ENCODE measurements at places on chromosomes 3 and 15. TPM values are rescaled to one million over a fixed set of nuclear protein-coding genes. Genes with fewer than 3 reads are reported as not detected.

FBXW12 gene
- not detected for total RNA-seq

DPPA4 gene
- not detected for total RNA-seq

GREM1 gene
- 0.44 TPM for total RNA-seq

DPPA2 gene
- total RNA-seq: not detected

RASGRF1 gene
- not detected for total RNA-seq

VEPH1 gene
- 136 TPM for total RNA-seq

DAZL gene
- total RNA-seq: not detected
